ENCODE measurements at places on chromosomes 11 and 22. TPM values are rescaled to one million over a fixed set of nuclear protein-coding genes. Genes with fewer than 3 reads are reported as not detected.

DNA sequence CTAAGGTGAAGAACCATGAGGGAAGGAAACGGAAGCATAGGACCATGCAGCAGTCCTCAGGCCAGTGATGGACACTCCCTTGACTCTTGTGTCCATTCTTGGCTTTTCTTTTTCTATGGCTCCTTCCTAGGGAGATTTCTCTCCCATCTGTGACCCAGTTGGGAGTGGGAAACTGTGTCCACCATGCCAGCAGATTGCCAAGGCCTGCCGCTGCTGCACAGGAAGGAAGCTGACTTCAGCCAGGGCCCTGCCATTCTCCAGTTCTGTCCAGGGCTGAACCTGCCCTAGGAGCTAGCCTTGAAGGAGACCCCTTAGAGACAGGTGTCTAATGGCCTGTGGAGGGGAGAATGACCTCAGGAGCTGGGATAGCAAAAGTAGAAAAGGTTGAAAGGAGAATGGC lies 17.4 kb downstream of the SSH3 start:
- no peak for DNase-seq

DNA sequence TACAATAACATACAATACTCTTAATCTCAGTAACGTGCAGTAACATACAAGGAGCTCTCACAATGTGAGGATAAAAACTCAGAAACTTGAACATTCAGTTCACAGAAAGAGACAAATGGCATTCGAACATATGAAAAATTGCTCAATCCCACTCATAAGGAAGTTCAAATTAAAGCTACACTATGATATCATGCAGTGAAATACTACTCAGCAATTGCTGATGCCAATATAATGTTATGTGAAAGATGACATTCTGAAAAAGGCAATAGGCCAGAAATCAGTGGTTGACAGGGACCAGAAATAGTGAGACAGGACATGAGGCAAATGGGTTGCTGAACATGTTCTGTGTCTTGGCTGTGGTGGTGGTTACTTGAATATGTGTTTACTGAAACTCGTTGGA lies 33.7 kb upstream of the PITPNB start:
- DNase-seq, result no peak

- DNase-seq, result no peak
These were observed 12.8 kb downstream of the CPSF7 start for GRCh38 chr11:61416941-61417340.

- no peak for DNase-seq
These were observed 10.5 kb upstream of the FLRT1 start for GRCh38 chr11:64025205-64025604.

- DNase-seq, result no peak
These were observed 5.3 kb downstream of the CPT1B start for GRCh38 chr22:50572965-50573364.

DNA sequence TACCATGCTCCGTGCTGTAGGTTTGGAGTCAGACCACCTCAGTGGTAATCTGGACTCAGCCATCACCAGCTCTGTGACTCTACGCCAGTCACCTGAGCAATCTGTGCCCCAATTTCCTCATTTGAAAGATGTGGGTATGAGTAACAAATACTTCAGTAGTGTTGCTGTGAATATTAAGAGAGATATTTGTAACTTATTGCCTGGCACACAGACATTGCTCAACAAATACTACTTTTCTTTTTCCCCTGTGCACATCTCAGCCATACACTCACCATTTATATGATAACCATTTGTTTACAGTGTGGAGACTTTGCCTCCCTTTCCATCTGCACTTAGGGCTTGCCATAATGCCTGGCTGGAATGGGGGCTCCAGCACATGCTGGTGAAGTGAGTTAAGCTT lies 89.7 kb upstream of the CLPB start:
- DNase-seq, result no peak

- DNase-seq, result no peak
These were observed 39.6 kb downstream of the DIXDC1 start for GRCh38 chr11:111976767-111977145.

GRCh38 chr11:86885311-86885710 lies 69.9 kb downstream of the FZD4 start:
- DNase-seq, result no peak

GRCh38 chr11:132050049-132050448 lies 679.6 kb downstream of the NTM start:
- DNase-seq, result no peak

GRCh38 chr22:46753360-46753759 lies 9.1 kb upstream of the TBC1D22A start:
- DNase-seq, result no peak

DNA sequence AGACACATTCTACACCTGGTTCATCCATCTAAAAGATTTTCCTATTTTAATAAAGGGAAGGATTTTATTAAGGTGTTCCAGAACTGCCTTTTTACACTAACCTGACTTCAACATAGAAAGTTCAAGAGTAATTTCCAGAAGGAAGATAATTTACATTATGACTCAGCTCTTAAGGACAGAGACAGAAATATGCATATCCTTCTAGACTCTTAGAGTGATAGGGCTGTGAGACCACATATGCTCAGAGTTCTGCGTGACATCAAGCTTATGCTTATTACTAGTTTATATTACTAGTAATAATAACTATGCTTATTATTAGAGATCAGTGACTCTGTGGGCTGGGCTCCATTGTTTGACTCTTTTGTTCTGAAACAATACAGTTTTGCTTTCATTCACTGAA lies 4.6 kb downstream of the PDGFD start:
- DNase-seq, result no peak

The HEPHL1 gene
- total RNA-seq, result not detected

The FAM111B gene
- total RNA-seq, result 40.9 TPM

The UPK3A gene
- total RNA-seq, result not detected

The VPS51 gene
- 131 TPM for total RNA-seq

The OR51I2 gene
- not detected for total RNA-seq

The TBX10 gene
- total RNA-seq, result not detected

The TP53AIP1 gene
- total RNA-seq, result not detected

The MS4A4A gene
- 0.20 TPM for total RNA-seq

The RRAS2 gene
- total RNA-seq, result 70.1 TPM

The GRM5 gene
- total RNA-seq, result not detected

The RIMBP3B gene
- total RNA-seq, result 0.39 TPM

The MISFA gene
- total RNA-seq, result not detected

The SLC25A22 gene
- 77.0 TPM for total RNA-seq
